ENCODE measurements at places on chromosomes 4 and X.
A peak's percentile ranks its signal among the peaks of the same experiment; 100 is the strongest.

GRCh38 chr4:123110147-123110546 lies 187.8 kb upstream of the NUDT6 start:
- H3K27ac ChIP-seq, result no peak overlapping the region
- H3K27me3 ChIP-seq, result no peaks in the 10 kb centered on the region
- H3K36me3 ChIP-seq, result peaks cover 15% of the 10 kb centered on the region
- no peak for DNase-seq
- H3K4me3 ChIP-seq, result no peak overlapping the region

GRCh38 chr4:82517043-82517442 lies 44.7 kb downstream of the TMEM150C start:
- no peak overlapping the region for H3K4me3 ChIP-seq
- no peaks in the 10 kb centered on the region for H3K36me3 ChIP-seq
- no peaks in the 10 kb centered on the region for H3K4me1 ChIP-seq
- H3K27ac ChIP-seq, result no peak overlapping the region
- DNase-seq, result no peak
- H3K27me3 ChIP-seq, result no peaks in the 10 kb centered on the region

- peaks cover 8% of the 10 kb centered on the region for H3K36me3 ChIP-seq
- no peak overlapping the region for H3K27ac ChIP-seq
- no peaks in the 10 kb centered on the region for H3K27me3 ChIP-seq
- no peak overlapping the region for H3K4me3 ChIP-seq
Observed at GRCh38 chr4:4555916-4556315, 14.1 kb upstream of the STX18 start.

DNA sequence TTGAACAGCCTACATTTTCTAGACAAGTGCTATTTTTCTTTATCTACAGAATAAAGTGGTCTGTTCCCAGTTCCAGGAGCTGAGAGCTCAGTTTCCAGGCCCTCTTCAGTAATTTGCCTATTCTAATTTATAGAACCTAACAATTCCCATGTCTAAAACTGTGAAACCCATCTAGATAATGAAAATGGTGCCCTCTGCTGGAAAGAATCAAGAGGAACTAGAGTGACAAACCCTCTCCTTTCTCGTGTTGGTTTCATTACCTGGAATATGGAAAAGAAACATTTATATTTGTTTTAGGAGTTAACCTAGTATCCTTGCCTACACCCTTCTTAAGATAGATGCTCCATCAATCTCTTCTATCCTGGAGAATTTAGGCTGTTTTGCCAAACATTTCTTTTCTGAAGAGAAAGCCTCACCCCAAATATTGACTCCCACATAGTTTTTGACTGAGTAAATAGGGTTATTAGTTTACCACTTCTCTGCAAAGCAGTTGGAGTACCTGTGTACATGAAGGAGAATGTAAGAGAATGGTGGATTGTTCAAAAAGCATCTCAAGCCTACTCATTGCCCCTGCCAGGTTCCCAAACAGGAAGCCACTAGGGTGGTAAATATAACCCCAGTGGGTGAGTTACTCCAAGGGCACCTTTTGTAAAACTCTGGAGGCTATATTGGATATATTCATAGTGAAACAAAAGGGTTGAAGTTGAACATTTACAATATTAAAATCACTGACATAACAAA lies 121.6 kb downstream of the RASL11B start:
- H3K27me3 ChIP-seq, result peaks cover 2% of the 10 kb centered on the region
- no peak overlapping the region for H3K27ac ChIP-seq
- H3K36me3 ChIP-seq, result no peaks in the 10 kb centered on the region
- peak; percentile 57 for DNase-seq
- H3K4me3 ChIP-seq, result no peak overlapping the region

DNA sequence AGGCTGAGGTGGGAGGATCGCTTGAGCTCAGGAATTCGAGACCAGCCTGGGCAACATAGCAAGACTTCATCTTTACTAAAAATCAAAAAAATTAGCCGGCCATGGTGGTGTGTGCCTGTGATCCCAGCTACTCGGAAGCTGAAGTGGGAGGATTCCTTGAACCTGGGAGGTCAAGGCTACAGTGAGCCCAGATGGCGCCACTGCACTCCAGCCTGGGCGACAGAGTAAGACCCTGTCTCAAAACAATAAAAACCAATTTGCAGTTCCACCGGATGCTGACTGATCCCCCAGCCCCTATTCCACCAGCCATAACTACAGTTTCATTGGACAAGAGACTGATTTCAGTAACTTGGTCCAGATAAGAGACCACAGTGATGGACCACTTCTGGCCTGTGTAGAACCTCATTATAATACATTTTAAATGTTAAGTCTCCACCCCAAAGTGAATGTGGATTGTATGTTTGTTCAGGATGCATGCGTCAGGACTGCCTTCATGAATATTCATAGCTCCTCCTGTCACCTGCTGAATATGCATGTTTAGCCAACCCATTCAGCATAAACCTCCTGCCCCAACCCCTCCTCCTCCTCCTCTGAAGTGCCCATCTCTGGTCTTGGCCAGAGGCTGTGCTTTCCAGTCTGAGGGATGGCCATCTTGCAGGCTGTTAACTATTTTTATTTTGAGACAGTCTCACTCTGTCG lies 2.3 kb upstream of the SLBP start:
- H3K4me1 ChIP-seq, result peaks cover 16% of the 10 kb centered on the region
- H3K27me3 ChIP-seq, result no peaks in the 10 kb centered on the region
- no peak overlapping the region for H3K27ac ChIP-seq
- H3K4me3 ChIP-seq, result no peak overlapping the region
- no peak for DNase-seq

Data from neuronal stem cell (in vitro differentiated cells).